ENCODE measurements at places on chromosomes 2 and 18.

DNA sequence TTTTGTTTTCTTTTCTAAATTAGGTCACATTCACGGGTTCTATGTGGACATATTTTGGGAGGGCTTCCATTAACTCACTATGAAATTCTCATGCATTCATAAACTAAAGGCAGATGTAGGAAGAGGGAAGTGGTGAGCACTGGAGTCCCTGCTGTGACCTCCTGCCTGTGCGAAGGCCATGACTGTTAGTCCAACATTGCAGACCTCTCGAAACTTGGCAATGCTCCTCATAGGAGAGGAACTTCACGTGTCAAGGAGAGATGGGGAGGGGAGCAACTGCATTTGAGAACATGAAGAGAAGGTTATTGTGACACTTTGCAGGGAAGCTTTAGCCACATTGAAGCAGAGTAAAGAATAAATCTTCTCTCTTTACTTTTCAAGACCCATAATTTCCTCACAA lies 126.4 kb upstream of the HNMT start:
- no peak for DNase-seq

GRCh38 chr2:223969856-223970255 lies 12.6 kb downstream of the MRPL44 start:
- no peak for DNase-seq

DNA sequence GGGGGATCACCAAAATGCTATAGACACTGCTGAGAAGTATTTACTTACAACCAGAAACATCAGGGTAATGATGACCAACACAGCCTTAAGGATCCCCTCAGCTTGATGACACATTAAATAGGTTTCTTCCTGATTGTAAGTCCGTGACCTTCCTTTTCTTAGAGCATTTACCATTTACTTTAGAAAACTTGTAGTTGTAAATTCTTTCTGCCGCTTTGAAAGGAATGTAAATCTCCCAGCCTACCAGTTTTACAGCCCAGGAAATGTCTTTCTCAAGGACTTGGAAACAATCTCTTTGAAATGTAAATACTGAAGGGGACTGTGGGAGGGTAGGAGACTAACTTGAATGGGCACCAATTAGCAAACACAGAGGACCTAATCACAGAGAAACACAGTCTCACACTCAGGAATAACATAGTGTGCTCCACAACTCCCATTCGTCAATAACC lies 278.6 kb downstream of the DSC3 start:
- no peak for DNase-seq

- no peak for DNase-seq
Measured at GRCh38 chr2:240508832-240509545, 48.8 kb downstream of the ANKMY1 start.

GRCh38 chr2:181779288-181780021 lies 99.1 kb upstream of the NEUROD1 start:
- DNase-seq: no peak

GRCh38 chr2:217990791-217991465 lies 11.9 kb downstream of the TNS1 start:
- DNase-seq: no peak

- DNase-seq: no peak
Measured at GRCh38 chr2:139079311-139079710, 299.1 kb upstream of the NXPH2 start.

DNA sequence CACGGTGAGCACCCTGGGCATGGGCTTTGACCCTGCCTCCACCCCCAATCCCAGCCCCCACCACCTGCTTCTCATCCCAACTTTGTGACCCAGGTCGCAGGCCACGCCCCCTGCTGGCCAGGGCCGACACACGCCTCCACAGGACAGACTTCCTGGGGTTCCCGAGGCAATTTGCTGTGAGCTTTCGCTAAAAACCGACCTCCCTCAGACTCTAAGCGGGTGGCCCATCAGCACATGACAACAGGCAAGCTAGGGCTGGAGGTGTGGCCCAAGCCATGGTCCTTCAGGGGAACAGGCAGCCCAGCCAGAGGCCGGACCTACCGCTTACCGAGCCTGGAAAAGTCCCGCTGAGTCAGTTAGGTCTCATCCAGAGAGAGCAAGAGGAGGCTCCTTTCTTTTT lies 31.9 kb downstream of the C1QL2 start:
- peak; percentile 48 for DNase-seq

GRCh38 chr18:77461062-77461688 lies 211.5 kb downstream of the GALR1 start:
- no peak for DNase-seq

DNA sequence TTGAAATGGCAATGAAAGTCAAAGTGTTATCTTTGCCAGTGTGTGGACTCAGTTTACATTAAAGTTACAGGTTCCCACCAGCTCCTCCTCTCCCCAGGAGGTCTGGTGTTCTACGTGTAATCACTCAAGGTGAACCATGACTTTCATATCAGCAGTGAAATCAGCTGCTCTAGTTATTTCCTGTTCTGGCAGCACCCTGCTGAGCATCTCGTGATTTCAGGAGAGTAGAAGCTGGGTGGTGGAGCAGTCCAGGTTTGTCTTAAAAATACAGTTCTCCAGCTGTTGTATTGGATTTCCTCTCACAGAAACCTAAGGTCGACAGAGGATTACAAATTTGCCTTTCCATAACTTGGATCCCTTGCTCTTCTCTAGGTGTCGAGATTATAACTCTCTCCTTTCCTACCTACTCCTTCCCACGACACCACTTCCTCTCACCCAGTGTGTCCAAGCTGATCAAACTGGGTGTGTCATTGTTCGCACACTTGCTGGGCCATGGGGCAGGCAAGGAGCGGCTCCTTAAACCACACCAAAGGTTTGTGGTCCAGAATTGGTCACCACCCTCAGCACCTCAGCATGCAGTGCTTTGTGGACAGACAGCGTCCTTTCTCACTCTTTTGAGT lies 13.0 kb upstream of the ARHGAP25 start:
- DNase-seq: no peak

DNA sequence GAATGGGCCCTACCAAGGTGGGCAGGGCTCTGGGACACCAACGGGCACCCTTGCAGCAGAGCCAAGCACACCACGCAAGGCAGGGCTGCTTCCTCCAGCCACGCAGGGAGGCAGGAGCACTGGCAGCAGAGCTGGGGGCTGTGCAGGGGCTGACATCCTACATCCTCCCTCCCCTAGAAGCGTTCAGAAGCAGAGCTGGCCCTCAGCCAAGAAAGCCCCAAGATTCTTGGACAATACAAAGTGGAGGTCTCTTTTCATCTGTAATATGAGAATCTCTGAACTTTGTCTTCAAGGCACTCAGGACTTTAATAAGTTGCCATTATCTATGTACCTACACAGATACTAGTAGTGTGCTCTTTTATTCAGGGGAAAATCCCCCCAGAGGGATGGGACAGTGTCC lies 128.1 kb upstream of the AGAP1 start:
- DNase-seq: no peak

DNA sequence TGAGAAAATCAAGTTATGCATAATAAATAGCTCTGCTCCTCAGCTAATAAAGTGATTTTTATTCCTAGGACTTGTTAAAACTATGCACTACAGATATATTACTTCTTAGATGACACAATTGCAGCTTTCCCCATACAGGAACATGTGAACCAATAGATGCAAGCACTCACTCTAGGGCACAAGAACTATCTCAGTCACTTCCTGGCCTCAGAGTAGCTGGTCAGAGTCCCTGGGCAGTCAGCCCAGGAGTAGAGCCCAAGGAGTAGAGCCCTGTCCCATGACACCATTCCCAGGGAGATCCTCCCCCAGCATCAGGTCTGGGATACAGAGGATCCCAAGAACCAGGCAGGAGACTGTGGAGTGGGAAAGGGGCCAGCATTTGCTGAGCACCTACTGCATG lies 2.7 kb downstream of the TNS1 start:
- no peak for DNase-seq

DNA sequence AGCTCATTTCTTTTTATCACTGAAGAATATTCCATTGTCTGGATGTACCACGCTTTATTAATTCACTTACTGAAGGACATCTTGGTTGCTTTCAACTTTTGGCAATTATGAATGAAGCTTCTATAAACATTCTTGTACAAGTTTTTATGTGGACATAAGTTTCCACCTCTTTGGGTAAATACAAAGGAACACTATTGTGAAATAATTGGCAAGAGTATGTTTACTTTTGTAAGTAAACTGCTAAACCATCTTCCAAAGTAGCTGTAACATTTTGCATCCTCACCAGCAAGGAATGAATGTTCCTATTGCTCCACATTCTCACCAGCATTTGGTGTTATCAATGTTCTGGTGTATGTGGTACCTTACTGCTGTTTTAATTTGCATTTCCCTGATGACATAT lies 15.8 kb upstream of the VWC2L start:
- no peak for DNase-seq

GRCh38 chr2:132645176-132645575 lies 24.8 kb downstream of the LYPD1 start:
- DNase-seq: no peak

DNA sequence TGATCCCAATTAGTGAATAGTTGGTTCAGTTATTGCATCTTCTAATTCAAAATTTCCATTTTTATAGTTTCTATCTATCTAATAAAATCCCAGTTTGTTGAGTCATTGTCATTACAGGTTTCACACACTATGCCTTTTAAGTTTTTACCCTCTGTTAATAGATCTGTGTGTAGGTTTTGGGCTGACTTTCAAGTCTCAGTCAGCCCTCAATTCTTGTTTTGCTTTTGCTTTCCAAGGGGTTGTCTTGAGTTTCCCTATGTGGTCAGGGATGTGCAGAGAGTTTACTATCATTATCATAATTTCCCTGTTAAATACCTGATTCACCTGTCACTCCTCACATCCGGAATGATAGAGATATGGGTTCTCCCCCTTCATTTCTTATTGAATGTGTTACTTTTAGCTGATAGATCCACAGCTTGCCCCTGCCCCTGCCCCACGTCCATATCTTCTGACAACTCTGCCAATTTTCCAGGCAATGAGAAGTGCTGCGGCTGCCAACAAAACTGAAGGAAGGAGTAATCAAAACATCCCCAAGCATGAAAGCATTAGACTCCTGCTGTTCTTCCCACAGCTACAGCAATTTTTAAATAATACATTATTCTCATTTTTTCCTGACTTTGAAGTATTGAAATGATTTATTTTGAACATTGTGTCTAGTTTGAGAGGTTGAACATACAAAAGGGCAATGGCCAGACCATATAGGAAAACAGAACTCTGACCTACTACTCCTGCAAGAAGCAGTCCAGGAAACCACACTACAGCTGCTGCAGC lies 1064.8 kb downstream of the SUCLG1 start:
- no peak for DNase-seq

- DNase-seq: no peak
Measured at GRCh38 chr2:46351750-46352138, 54.5 kb downstream of the EPAS1 start.

DNA sequence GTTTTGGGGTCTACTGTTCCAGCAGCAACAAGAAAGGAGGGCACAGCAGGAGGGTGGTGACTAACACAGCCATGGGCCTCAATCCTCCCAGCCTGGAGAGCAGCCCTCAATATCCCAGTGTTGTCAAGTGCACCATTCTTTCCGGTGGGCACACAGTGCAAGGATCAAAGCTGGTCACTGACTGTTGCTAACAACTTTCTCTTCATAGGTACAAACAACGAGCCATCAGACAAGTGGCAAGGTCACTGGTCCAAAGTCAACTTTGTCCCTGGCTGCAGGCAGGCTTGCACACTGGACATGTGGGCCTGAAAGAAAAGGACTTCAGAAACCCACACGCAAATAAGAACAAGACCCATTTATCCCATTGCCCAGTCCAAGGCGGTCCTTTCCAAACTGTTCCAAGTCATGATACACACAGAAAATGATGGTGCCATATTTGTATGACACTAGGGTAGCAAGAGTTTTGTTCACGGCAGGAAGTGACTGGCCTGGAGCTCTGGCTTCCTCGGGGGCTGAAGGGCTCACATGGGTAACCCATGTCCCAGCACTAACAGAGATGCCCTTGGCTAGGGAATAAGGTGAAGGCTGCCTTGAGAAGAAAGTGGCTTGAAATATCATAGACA lies 57.0 kb downstream of the KCTD1 start:
- DNase-seq: no peak

GRCh38 chr2:198917926-198918720 lies 539.6 kb downstream of the SATB2 start:
- peak; percentile 72 for DNase-seq

DNA sequence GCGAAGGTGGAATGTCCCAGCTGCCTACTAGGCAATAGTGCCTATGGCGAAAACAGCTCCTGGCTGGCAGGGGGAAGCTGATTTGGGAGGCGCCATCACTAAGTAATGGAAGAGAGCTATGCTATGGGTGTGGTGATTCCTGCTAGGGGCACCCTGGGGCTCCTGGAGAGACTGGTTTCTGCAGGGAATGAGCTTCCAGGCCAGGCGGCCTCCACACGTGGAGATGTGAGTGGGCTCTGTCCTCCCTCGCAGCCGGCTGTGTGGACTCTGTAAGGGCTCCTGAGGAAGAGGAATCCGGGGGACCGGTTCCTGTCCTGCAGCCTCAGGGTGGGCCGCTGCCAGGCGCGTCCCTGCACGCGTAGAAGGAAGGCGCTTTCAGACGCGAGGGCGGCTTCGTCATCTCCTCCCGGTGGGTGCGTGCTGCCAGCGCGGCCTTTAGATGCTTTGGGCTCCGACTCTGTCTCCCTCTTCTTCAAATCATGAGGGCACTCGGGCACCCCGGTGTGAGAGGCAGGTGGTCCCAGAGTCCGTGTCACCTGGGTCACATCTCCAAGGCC lies 55.5 kb upstream of the ANKRD62 start:
- no peak for DNase-seq

- DNase-seq: peak; percentile 75
Measured at GRCh38 chr2:168583710-168584521, 127.8 kb downstream of the CERS6 start.

GRCh38 chr2:45404807-45405297 lies 206.2 kb downstream of the SRBD1 start:
- no peak for DNase-seq

DNA sequence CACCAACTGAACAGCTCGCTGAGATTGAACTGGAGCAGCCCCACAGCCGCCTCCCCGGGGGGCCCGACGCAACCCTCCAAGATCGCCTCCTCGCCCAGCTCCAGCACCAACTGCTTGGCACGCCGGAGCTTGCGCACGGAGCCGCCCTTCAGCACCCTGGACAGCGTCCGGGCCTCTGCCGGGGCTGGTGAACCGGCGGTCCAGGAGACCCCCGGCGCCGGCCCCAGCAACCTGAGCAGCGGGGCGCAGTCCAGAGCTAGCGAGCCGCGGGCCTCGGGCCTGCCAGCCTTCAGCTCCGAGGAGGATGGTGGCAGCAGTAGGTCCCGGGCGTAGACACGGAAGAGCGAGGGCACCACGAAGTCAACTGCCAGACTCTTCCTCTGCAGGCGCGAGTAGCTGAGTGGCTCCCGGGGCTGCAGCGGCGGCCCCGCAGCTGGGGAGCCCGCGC lies 1.2 kb downstream of the ALK start:
- DNase-seq: peak; percentile 42

GRCh38 chr18:1648712-1649111 lies 744.0 kb downstream of the ADCYAP1 start:
- no peak for DNase-seq

DNA sequence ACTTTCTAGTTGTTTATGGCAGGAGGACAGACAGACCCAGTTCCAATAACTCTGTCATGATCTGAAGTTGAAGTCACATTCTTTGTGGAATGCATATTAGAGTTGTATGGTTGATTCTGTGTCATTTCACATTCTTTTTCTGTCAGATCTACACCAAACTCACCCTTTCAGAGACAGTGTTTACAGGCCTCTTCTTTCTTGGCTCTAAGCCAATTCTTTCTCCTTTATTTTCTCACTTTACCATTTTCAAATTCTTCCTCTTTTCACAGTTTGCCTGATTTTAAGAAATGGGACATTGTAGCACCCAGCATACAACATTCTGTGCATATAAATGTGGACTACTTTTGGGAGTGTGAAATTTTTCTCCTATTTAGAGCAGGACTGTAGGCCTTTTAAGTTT lies 103.7 kb downstream of the CCDC85A start:
- DNase-seq: no peak
